ENCODE measurements at places on chromosomes 2 and 18.

DNA sequence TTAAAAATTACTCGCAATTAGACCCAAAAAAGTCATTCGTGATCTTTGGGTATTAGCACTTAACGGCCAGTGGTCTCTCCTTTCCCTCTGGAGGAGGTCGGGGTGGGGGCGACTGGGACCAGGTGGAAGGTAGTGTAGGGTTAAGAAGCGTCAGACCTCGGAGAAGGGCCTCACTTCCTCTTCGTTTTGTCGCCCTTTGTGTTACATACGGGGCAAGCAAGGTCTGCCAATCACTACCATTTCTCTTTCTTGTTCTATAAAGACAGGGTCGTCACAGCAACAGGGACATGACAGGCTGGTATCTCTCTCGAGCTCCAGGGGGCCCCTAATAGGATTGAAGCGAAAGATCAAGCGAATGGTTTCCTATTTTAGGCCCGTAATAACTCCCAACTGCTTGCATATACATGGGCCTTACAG, 136.6 kb downstream of the INSIG2 start:
- no peak for DNase-seq

DNA sequence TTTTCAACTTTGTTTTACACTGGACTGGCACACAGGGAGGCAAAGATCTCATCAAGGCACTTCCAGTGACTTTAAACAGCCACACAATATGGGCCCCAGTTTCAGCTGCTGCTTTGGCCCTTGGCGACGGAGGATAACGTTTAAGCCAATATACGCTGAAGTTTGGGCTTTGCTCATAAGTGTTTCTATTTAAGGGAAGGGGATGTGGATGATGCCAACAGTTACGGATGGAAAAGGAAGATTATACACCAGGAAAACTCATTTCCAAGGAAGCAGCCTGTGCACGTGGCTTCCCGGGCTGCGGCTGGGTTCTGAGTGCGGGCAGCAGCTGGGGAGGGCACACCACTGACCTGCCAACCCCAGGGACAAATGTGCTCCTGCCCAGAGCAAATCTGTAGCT, 151.1 kb downstream of the SH3BP4 start:
- no peak for DNase-seq

DNA sequence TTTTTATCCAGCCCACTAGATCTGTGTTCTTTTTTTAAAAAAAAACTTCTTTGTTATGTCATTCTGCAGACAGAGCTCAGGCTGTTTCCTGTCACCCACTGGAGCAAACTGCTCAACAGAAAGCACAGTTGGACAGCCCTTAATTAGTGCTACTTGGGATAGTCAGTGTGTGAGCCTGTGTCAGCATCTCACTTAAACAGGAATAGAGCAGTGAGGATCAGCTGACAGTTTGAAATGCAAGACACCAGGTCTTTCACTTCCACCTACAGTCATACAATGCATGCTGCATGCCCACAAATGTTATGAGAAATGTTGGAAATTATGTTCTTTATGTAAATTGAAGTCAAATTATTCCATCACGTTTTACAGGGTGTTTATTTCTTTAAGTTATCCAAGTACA, 174.9 kb downstream of the NR4A2 start:
- DNase-seq, result no peak

DNA sequence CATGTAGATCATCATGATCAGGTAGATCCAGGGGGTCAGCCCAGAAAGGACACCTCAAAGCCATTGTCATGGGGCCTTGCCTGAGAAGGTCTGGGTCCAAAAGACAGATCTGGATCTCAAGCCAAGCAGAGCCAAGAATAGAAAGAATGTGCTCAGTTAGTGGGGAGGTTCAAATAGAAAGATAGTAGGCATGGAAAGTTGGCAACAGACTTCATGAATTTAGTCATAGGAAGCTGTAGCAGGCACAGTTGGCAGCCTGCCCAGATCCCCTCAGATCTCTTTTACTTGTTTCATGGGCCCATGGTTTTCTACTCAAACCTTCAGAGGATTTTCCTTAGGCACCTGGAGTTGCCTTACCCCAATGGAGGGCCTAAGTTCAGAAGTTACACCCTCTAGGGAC, 767.0 kb downstream of the SLC4A3 start:
- DNase-seq, result peak; percentile 58

- no peak for DNase-seq
These were observed 11.9 kb downstream of the TEX51 start for GRCh38 chr2:126910637-126911036.

- no peak for DNase-seq
These were observed 329.8 kb upstream of the MYT1L start for GRCh38 chr2:2660789-2661355.

- no peak for DNase-seq
These were observed 184.8 kb upstream of the RAB12 start for GRCh38 chr18:8424481-8424880.

DNA sequence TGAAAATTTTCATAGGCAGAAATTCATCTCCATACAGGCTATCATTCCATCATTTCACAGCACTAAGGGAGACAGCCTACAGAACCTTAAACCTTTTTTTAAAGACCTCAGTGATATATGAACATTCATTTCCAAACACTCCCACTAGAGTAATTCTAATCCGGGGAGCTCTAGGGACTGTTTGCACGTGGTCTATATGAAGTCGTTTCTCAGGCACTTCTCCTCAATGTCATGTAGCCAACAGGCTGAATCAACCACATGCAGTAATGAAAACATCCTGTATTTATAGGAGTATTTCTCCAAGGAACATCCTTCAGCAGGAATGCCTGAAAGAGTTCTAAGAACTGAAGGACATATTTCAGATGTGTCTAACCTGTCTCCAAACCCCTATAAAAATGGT, 97.3 kb upstream of the CREB1 start:
- no peak for DNase-seq

- DNase-seq, result no peak
These were observed 69.7 kb downstream of the FEZ2 start for GRCh38 chr2:36528274-36528673.

DNA sequence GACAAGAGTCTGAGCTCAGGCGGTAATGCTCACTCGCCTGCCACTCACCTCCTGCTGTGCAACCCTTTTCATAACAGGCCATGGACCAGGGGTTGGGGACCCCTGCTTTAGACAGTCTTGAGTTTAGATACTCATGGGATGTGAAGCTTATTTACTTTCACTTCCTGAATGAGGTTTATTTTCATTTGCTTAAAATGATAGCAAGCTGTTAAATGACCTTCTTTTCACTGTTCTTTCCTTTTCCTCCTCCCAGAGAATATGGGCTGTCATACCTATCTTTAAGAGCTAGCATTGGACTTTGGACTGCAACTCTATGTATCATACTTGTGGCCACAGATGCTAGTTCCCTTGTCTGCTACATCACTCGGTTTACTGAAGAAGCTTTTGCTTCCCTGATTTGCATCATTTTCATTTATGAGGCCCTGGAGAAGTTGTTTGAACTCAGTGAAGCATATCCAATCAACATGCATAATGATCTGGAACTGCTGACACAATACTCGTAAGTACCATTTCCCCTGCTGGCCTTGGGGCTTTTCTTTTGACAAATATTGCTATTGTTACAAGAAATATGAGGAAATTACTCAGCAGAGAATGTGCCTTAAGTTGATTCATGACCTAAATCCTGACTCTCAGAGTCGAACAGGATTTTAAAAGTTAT, 168.5 kb downstream of the DPP4 start:
- peak; percentile 97 for DNase-seq

DNA sequence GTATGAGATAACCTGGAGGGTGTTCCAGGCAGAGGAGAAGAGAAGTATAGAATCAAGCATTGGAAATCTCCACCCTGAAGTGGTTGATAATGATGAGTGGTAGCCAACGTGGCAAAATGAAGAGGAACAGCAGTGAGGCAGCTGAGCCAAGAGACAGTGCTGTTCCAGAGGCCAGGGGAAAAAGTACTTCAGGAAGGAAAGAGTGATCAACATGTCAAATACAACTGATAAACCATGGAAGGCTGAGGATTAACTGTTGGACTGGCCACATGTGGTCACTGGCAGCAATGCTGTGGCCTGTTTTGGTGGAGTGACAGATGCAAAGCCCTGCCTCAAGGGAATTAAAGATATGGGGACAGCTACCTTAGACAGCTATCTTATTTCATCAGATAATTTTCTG, 51.9 kb upstream of the RMP24 start:
- no peak for DNase-seq

DNA sequence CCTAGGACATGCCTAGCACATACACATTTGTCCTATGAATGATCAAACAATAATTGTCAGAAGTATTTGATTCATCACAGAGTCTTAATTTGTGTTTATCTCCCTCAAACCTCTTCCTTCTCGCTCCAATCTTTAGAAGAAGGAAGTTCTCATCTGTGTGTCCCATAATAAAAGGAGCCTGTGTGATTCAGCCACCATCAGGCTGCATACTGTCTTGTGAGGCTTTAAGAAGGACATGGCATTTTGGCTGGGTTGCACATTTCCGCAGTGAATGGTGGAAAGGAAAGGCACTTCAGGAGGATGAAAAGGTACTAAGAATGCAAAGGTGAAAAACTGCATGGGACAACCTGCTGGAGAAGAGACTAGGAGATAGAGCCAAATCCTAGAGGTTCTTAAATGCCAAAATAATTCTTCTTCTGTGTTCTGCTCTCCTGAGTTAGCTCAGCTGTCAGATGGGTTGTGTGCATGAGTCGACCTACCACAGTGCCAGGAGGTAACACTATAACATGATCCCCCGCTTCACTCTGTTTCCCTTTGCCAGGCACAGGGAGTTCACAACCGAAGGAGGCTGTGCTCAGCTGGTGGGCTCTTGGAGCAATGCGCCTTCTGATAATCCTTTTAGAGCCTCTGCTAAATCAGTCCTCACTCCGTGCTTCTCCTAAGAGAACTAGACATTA, 120.1 kb downstream of the IRS1 start:
- DNase-seq, result no peak

DNA sequence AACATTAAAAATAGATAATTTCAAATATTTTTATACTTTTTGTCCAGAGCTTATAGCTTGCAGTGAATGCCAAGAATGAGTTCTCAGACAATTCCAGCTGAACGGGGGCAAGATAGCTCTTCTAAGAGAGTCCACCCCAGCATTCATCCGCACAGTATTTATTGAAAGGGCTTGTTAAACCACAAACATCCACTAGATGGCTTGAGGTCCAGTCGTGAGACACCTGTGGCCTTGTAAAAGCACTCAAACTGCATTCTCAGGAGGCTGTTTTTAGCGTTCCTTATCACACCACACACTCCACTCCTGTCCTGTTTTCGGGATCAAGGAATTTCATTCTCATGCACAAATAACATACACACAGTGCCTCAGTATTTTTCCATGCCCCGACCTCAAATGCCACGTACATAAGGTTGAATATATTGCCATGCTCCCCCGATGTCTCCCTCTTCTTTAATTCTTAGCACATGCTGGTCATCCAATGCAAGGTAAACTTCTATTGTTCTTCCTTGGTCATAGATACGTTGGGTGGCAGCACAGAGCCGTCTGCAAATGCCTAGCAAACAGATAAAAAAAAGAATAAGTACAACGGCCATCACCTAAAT, 47.4 kb downstream of the DNAJC10 start:
- peak; percentile 42 for DNase-seq

DNA sequence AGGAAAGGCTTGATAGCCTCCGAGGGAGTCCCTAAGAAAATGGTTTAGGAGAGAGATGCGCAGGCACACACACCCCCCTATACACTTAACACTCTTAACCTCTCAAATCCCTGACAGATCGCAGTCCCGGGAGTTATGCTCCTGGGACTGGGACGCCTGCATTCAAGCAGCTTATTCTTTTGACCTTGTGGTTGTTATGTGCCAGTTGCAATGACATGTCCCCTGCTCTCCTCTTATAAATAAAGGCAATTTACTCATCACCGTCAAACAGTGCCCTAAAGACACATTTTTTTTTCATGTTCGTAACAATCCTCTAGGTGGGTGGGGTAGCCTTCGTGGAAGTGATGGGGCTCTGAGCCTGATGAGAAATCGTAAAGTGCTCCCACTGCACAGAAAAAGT, 162.2 kb downstream of the LRRC30 start:
- no peak for DNase-seq

- DNase-seq, result no peak
These were observed 6.9 kb upstream of the EHBP1 start for GRCh38 chr2:62698653-62699052.

- no peak for DNase-seq
These were observed 102.9 kb downstream of the BABAM2 start for GRCh38 chr2:27993402-27993787.

DNA sequence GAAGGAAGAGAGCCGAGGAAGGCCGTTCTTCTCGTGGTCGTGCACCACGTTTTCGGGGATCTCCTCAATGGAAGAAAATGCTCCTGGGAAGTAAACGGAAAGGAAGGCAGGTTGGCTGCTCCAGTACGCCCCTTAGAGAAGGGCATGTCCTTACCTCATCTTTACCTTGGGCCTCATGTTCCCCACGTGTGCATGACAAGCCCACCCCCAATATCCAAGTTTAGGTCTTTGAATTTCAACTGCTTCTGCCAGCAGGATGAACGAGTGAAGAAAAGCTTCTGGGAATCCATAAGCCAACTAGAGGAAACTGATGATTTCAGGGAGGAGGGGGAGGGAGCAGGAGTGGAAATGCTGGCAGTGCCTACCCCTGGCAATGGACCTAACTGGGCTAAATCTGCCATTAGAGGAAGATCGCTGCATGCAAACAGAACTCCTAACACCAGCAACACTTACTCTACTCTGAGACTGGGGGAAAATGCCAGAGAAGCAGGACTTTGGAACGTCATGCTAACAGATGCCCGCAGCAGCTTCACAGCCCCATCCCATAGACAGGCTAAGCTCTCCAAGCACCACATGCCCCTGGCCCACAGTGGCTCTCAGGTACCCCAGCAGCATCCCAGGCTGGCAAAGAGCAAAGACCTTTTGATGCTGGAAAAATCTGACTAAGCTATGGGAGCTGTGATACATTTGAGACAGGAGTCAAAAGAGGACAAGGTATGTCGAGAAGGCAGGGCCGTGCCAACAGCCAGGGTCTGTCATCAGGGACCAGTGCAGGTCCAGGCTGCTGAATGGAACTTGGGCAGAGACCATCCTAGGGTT, 21.7 kb downstream of the CHST10 start:
- no peak for DNase-seq

GRCh38 chr2:206435742-206436141, 7.6 kb upstream of the ADAM23 start:
- DNase-seq, result no peak

DNA sequence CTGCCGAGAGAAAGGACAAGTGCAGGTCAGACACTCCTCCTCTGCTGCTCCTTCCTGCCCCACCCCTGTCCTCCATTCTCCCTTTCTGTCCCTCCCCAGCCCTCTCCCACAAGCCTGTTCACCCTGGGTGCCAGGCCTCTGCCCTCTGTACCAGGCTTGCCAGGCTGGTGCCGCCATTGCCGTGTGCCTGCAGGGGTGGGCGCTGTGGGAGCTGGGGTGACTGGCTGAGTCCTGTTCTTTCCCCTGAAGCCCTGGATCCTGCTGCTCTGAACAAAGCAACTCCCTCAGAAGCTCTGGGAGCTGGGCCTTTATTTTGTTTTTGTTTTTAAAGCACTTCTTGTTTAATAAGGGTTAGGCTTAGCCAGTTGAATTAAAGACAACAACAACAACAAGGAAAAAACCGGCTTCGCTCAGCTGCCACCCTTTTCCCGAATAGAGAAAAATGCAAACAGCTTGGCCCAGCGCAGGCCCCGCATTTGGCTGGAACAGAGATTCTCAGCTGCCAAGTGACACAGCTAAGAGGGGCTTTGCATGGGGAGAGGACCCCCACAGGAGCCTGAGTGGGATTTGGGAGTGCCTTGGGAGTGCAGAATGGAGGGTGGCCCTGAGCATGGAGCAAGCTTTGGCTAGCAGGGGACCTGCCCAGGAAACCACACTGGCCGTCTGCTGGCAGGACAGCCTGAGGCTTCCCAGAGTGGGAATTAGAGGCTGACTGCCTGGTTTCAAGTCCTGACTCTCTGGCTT, 9.1 kb downstream of the PCARE start:
- DNase-seq, result no peak

Data from renal cortical epithelial cell (primary cell).